ENCODE measurements at places on chromosomes 11 and 22.

DNA sequence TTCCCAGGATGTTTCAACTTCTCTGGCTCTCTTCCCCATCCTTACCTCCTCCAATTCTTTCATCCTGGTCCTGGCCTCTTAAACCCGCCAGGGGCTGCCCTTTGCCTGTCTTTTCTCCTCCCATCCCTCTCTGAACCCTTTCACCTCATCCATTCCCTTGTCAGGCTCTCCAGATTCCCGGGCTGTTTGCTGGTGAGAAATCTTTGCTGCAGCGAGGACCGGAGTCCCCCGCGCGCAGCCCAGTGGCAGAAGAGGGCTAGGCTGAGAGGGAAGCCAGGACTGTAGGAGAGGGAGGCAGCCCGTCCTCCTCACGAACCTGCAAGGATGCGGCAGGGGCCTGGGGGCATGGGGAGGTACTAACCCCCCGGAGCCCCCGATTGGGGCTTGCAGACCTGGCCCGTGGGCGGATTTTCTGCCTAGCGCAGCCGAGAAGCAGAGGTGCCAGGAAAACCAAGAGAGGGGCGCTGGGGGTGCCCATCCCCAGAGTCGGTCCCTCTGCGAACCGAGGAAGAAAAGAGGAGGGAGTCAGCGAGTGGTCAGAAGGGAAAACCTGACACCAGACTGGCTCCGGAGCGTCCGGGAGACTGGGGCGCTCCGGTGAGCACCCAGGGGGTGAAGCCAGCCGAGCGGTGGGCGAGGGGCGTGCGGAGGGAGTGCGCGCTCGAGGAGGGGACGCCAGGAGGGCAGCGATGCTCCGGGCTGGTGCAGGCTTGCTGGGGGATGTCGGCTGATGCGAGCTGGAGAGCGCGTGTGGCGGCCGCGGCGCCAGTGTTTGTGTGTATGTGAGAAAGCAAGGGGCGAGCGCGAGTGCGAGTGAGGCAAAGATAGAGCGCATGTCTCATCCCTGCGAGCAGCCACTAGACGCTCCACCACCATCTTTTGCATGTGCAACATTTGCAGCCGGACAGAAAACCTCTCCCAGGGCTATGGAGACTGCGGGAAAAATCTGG, at the start of gene GRIA4:
GRIA4 (plus strand) TSS at position 242 of the 950 bp plus-strand sequence. CDS start 925 bp downstream, outside the sequence.
- no peak for DNase-seq

DNA sequence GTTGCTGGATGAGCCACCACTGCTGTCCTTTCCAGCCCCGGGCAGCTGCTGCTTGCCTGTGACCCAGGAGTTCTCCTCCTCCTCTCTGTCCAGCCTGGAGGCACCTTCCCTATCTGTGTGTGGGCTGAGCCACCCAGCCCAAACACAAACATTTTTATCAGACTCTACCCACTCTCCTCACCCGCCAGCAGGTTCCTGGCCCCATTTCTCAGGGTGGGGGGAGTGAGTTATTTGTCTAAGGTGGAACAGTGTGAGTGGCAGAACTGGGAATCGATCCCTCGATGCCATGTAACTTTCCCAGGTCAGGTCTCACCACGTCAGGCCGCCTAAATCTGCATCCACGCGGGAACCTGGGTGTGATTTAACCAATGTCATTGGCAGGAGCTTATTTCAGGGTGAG, 20.8 kb upstream of the SMIM38 start:
- DNase-seq, result no peak

DNA sequence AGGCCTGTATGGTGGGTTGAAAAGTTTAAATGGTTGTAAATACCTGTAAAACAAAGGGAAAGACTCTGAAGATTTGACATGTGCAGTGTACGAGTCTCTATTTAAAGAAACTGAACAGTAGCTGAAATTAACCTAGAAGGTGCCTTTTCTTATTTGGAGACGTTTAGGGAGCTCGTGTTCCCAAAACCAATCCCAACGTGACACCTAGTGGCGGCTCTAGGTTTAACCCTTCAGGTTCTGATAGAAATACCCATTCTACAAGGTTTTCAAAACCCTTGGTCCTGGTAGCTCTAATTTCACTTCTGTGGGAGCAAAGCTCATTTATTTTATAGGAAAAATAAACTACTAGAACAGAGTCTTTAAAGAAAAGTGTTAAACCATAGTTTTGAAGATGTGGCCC, 258.3 kb downstream of the LRRC4C start:
- no peak for DNase-seq

GRCh38 chr11:29306527-29306926, 710.3 kb downstream of the KCNA4 start:
- DNase-seq, result no peak

DNA sequence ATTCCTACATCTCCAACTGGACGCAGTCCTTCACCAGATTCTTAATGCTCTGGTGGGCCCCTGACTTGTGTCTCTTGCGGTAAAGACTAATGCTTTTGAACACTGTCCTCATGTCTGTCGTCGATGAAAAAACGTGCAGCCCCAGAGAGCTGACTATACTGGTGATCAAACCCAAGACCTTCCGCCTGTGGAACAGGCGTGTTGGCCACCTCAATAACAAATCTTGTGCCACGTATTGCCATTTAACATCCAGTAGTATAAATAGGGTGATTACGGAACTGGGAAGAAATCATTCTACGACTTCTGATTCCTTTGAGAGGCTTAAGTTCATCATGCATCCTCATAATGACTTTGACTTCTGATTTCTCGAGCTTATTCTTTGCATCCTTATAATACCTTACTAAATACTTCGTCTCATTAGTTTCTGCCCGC, 45.6 kb downstream of the OR4D9 start:
- no peak for DNase-seq

GRCh38 chr11:120031156-120031555, 106.8 kb downstream of the TRIM29 start:
- no peak for DNase-seq

GRCh38 chr11:108871152-108871551, 206.3 kb downstream of the DDX10 start:
- DNase-seq, result no peak

DNA sequence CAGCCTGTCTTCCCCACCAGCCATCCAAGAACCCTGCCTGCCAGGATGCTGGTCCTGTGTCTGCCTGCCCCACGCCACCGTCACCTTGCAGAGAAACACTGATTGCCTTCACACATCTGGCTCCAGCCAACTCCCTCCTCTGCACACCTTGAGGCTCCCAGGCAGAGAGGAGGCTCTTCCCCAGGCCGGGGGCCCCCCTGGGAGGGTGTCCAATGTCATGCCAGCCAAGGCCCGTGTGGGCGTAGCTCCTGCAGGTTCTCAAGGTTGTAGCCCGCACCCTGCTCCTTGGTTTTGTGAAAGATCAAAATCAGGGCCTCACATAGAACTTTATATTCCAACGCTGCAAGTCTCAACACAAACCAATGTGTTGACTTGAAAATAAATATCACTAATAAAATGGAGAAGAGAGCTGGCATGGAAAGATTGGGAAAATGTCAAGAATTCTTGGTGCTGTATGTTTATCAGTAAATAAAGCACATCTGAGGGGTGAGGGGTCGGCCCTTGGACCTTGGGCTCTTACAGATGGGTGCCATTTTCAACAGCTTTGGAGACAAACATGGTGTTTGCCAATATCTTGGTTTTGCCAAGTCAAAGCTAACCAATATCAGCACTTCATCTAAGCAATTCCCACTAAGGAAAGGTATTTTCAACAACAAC, 6.7 kb upstream of the PPARA start:
- DNase-seq, result no peak

DNA sequence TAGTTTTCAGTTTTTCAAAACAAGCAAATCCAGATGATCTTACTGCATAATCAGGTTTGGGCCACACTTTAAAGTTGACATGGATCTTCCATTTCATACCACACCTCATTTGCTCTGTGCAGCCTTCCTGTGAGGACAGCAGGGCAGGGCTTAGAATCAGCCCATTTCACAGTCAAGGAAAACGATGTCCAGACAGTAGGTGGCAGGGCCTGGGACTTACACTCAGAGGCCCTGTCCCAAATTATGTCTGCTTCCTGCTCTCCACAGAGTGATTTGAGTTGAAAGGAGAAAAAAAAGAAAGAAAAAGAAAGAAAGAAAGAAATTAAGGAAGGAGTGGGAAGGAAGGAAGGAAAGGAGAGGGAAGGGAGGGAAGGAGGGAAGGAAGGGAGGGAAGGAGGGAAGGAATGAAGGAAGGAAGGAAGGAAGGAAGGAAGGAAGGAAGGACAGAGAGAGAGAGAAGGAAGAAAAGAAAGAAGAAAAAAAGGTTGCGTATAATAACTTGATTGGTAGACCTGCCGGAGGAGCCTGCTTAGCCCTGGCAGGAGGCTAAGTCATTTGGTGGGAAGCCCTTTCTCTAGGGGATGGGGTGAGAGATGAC, 23.6 kb downstream of the TSKU start:
- DNase-seq, result no peak

DNA sequence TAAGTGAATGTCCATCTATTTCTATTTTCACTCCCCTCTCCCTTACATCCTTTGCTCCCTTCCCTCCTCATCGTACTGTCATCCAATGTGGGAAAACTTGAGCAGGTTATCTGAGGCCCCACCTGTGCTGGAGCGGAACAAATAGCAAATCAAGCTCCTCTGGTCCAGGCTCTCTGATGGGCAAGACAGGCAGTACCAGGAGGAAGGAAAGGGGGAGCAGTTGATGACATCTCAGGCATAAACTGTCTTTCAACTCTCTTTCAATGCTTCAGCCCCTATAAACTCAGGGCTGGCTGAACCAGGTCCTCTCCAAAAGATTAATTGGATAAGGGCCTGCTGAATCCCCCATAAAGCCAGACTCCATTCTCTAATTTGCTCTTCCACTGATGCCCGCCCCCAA, 1.5 kb upstream of the CCKBR start:
- DNase-seq, result no peak

- DNase-seq, result peak; percentile 93
Measured at GRCh38 chr11:65386307-65387140, at the start of gene FRMD8. FRMD8 (plus strand) TSS chr11:65386637; CDS start chr11:65387037, 400 bp downstream.

DNA sequence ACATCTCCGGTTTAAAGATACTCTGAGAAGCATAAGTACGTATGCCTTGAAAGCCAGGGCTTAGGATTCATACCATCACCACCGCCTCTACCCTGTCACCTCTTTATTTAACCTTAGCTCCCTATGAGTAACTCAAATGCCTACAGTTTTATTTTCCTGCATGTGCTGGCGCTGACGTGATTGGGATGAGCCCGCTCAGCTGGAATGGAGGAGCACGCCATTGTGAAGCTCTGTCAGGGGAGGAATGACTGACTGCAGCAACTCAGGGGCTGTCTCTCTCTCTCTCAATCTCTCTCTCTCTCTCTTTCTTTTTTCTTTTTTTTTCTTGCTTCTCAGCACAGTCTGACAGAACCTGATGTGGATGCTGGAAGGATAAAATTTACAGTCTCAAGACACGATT, 12.4 kb downstream of the CAVIN3 start:
- no peak for DNase-seq

DNA sequence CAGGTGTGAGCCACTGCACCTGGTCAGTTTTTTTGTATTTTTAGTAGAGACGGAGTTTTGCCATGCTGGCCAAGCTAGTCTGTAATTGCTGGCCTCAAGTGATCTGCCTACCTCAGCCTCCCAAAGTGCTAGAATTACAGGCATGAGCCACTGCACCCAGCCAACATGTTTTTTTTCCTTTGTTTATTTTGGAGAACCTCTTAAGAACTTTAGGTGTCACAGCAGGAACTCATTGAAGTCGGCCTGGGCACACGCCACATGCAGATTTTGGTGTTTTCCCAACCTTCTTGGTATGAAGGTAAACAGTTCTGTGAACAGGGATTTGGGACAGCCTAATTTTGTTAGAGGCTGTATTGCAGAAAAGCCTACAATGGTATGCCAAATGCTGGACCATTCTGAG, 9.4 kb downstream of the DIXDC1 start:
- no peak for DNase-seq

- no peak for DNase-seq
Measured at GRCh38 chr11:36376009-36376887, 80.2 kb downstream of the PRR5L start.

DNA sequence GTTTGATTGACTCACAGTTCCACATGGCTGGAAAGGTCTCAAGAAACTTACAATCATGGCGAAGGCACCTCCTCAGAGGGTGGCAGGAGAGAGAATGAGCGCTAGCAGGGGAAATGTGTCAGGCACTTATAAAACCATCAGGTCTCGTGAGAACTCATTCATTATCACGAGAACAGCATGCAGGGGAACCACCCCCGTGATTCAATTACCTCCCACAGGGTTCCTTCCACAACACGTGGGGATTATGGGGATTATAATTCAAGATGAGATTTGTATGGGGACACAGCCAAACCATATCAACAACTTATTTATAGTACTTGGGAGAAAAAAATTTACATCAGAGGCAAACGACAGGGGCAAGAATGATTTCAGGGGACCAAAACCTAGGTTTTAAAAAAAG, 3.0 kb downstream of the ME3 start:
- DNase-seq, result no peak

DNA sequence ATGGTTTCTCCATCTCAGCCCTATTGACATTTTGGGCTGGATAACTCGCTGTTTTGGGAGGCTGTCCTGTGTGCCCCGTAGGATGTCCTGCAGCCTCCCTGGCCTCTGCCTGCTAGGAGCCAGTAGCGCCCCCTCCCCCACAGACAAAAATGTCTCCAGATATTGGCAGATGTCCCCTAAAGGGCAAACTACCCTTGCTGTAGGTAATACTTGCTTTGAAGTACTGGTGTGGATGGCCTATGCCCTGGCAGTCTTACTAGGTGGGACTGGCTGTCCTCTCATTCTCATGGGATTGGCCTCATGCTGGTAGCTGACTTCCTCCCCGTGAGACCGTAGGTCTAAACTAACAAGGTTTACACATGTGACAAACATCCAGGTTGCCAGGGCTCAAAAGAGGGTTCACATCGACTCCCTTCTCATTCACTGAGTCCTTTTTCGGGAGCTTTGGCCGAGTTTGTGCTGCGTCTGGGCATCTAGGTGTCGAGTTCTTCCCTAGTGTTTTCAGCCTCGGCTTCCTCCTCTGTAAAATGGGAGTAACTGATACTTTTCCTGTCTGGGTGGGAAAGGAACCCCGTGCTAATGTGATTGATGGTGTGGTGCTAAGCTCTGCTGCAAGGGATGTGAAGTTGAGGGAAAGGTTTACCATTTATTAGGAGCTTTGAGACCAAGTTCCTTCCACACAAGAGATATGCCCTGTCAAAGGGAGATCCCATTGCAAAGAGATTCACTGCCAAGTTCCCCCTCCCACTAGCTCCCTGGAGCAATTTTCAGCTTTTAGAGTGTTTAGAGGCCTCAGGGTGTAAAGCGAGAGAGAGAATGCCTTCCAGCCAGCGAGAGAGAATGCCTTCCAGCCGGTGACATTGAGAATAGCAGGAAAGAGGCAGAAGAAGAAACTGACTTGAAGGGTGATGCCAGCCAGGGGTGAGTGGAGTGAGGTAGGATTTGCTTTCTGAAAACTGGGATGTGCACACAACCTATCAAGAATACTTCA, 17.0 kb downstream of the PTPRJ start:
- no peak for DNase-seq

GRCh38 chr11:134413826-134414731, 2.0 kb upstream of the B3GAT1 start:
- DNase-seq, result no peak
